Sciatic nerve (tissue), 2 donors: ENCODE measurements at places on chromosomes 6 and 20.

DNA sequence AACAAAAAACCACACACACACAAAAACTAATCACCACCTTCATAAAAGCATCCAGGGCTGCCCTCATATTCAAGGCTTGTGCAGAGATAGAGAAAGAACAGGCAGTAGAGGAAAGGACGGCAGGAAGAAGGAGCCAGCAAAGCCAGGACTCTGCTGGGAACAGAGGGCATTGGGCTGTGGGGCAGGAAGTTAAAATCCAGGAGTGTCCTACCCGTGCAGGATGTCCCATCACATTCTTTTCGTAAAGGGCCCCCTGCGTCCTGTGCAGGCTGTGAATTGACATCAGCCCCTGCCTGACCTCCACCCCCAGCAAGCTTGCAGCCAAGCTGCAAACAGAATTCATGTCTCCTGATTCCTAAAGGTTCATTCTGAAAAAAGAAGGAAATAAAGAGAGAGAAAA is 96.4 kb upstream of the AKAP12 start:
- no peak for DNase-seq

- DNase-seq: peak; percentile 75
Measured at GRCh38 chr6:113859349-113860180, 2.4 kb downstream of the MARCKS start.

- DNase-seq: no peak
Measured at GRCh38 chr6:6005051-6006005, 1.4 kb downstream of the NRN1 start.

DNA sequence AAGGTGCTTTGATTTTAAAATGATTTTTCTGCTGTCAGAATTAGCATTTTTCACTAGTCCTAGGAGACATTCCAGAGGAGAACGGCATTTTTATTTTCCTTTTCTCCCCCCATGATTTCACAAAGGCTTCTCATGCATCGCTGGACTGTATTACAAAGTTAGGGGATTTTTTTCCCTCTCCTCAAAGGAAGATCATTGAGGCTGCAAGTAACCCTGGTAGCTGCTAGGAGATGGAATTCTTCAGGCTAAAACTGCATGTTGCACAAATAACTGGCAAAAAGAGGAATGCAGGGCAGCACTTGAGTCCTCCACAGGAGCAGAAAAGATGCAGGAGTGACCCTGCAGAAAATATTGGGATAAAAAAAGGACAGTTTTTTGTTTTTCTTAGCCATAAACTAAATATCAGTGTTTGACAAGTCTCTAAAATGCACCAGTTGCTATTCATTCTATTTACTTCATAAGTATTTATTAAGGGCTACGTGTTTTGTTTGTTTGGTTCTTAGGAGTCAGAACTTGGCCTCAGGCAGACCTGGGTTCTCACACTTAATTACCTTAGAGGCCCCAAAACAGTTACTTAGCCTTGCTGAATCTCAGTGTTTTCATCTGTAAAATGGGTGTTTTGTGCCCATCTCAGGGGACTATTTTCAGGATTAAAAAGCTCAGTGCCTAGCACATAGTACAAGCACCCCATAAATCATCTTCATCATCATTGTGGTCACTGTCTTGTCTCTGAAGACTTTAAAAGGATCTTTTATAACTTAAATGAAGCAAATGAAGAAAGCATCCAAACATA is 144.5 kb upstream of the ID4 start:
- no peak for DNase-seq

GRCh38 chr6:30319146-30319835 is 7.4 kb upstream of the TRIM39 start:
- no peak for DNase-seq

GRCh38 chr20:38342216-38342615 is 4.1 kb upstream of the LBP start:
- no peak for DNase-seq

GRCh38 chr6:22147921-22148776 is 148.7 kb downstream of the PRL start:
- peak; percentile 62 for DNase-seq

GRCh38 chr20:15582146-15582760 is 991.0 kb downstream of the KIF16B start:
- no peak for DNase-seq

DNA sequence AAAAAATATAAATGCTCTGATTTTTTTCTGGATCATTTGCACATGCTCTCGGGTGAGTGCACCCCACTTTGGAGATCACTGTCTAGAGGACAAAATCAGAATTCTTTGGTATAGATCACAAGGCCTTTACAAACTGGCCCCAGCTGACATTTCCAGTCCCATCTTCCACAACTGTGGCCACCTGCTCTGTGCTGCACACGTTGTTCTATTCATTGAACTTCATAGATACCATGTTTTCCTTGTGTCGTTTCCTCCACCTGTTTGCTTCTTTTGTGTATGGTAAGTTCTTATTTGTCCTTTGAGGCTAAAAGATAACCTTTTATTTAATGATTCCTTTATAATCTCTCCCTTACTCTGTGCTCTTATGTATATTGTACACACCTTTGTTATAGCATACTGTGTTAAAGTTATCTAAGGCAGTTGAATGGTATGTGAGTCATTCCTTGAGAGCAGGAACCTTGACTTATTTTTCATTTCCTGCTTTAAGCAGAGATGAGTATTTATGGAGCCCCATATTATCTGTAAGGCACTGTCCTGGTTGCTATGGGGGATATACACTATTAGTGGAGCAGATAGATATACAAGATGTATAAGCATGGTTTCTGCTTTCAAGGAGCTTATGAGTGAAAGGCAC is 12.0 kb upstream of the SLC17A5 start:
- no peak for DNase-seq

DNA sequence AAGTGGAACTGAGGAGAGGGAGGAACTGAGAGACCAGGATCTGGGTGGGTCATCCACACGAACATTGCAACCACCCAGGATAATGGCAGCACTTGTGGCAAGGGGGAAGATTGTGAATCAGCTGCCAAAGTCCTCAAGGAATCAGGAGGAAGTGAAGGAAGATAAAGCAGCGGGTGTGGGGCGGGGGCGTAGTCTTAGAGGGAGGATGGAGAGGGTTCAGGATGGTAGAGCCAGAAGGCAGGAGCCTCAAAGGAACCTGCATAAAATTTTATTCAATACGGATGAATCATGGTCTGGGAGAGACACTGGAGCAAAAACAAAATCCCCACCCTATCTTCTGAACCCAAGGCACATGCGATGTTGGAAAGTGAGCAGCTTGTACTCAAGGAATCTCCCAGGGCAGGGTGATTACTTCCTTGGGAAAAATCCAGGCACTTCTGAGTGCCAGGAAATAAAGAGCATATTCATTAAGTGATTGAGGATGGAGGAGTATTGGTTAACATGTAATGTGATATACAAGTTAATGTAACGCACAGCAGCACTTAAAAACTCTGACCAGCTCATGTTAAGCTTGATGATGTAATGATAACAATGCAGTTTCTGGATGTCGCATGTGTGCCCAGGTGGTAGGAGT is 82.0 kb upstream of the B3GAT2 start:
- DNase-seq: no peak

- no peak for DNase-seq
Measured at GRCh38 chr6:142182004-142182403, 34.9 kb downstream of the VTA1 start.
